ENCODE measurements at places on chromosomes 4 and X.

DNA sequence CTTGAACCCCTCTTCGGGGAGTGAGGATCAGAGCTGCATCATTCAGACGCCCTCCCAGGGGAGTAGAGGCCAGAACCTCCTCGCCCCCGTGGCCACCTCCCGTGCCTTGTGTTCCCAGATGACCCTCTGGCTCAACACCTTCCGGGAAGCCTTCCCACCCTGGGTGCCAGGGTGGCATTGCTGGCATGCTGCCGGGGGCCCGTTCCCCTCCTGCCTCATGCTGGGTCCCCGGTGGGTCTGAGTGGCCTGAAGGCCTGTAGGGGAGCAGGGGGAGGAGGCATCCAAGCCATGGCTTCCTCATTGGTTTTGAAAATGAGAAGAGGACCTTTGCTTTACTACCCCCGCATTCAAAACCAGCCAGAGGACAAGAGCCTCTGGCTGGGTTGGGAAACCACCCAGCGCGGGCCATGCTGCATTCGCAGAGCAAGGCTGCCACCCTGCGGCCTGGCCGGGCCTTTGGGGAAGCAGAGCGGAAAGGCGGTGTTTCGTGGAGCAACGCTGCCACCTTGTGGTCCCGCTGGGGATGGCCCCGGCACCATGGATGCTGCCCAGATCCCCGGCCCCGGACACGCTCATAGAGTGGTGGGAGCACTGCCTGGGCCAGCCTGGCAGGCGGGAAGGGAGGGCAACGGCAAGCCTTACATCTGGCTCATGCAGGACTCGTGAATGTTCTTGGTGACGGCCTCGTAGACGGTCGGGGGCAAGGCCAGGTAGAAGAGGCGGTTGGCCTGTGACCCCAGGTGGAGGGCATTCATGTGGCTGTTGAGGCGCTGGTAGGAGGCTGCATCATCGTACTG is 11.9 kb downstream of the G6PD start:
- no peak for DNase-seq

DNA sequence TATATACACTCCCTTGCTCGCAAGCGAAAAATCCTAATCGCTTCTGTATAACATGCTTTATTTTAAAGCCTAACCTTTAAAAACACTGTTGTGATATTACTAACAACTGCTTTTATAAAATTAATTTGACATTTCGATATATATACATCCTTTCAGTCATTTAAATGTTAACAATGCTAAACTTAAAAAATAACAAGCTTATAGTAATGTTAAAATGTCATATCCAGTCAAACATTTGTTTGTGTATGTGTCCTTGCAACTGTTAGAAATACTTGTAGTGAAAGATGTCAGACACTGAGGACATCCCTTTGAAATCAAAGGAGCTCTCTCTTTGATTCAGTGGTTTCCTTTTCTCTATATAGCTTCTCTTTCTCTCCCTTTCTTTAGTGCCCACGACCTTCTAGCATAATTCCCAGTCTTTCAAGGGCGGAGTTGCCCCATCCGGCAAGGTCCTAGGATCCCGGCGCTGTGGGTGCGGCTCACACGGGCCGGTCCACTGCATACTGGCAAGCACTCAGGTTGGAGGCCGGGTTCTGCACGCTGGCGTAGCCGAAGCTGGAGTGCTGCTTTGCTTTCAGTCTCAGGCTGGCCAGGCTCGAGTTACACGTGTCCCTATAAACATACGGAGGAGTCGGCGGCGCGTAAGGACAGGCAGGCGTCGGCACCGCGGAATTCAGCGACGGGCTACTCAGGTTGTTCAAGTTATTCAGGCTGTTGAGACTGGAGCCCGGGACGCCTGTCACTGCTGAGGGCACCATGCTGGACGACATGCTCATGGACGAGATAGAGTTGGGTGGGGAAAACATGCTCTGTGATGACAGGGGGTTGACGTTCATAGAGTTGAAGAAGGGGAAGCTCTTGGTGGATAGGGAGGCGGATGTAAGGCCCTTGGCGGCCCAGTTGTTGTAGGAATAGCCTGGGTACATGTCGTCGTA is 5.0 kb downstream of the PITX2 start:
- no peak for DNase-seq

DNA sequence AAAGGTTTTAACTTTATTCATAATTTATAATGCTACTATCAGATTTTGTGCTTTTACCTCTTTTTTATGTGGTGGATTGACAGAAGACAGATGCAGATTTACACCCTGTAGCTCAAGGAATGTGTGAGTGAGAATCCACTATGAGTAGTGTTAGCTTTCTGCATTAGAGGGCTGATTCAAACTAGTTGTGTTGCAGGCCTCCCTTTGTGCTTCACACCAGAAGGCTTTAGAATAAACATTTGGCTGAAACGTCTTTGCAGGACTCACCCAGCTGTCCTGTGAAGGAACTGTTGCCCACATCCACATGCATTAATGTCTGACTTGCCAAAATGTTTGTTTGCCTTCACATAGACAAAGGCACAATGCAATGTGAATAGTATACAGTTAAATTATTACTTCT is 127.0 kb downstream of the PCDH7 start:
- no peak for DNase-seq

DNA sequence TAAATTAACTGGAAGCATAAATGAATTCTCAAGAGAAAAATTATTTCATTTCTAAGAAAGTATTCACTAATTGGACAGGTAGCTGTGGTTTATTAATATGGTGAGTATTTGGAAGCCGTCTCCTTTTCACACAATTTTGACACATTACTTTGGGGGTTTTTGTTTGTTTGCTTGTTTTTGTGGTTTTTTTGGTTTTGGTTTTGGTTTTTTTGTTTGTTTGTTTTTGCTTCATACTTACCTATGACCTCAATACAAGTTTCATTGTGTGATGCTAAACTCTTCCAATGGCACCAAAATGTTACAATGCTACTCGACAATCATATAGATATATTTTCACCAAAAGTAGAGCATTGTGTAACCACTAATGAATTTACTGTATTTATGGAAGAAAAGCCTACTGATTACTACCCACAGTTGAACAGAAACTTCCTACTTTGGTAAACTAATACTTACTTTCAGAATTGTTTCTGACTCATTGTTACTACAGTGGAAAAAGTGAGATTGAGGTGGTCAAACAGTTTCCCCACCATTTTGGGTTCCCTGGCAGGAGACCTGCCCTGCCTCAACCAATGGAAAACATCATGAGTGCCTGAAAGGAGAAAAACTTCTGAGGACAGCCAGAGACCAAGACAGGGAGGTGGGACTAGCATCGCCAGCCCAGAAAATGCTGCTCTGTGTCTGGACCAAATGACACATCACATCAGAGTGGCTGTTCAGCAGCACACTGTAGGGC is 443.1 kb downstream of the HNRNPD start:
- no peak for DNase-seq

DNA sequence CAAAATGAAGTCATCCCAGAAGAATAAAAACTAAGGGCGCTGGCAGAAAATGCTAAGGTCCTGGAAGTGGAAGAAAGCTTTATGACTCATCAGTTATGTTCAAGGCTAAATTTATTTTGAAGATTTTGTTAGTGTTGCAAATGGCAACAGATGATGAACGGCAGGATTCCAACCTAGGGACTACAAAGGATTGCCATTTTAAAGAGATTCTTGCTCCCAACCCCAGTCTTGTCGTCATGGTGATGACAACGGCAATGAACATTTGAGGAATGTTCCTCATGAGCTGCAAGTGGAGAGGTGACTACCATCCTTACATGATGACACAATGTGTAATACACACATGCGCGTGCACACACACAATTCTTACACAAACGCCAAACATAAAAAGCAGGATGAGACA is 54.4 kb upstream of the FTHL17 start:
- DNase-seq = no peak

- no peak for DNase-seq
These were observed 15.0 kb downstream of the TCEANC start for GRCh38 chrX:13667919-13668318.

DNA sequence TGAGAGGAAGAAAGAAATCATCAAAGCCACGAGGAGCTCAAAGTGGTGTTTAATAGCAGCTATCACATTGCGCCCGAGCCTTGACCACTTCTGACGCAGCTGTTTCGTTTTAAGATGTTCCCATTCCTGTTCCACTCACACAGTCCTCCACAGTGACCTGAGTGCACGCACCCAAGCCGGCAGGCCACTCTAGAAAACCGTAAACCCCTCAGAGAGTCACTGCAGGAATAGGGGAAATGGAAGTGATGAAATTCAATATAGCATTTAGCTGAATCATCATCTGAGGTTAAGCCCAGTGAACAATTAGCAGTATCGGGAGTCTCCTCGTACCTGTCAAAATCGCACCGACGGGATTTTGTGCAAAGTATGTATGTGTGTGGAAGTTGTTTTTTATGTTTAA is 17.9 kb upstream of the HAND2 start:
- DNase-seq = no peak

DNA sequence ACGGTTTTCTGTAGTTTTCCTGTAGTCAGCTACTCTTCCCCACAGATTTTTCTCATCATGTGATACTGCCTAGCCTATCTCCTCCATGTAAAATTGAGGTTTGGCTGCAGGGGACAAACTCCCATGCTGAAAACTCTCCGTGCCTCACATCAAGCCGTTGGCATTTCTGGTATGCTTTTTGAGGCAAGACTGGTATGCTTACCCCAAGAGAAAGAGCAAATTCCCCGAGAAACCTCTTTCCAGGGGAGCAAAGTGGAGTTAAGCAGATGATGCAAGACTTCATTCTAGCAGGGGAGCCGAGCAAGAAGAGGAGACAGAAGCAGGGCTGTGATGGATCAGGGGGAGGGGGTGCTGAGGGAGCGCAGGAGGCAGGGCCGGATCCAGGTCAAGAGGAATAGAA is 4.8 kb downstream of the SOWAHD start:
- peak; percentile 84 for DNase-seq

GRCh38 chr4:8762356-8762755 is 109.3 kb downstream of the HMX1 start:
- DNase-seq = no peak

DNA sequence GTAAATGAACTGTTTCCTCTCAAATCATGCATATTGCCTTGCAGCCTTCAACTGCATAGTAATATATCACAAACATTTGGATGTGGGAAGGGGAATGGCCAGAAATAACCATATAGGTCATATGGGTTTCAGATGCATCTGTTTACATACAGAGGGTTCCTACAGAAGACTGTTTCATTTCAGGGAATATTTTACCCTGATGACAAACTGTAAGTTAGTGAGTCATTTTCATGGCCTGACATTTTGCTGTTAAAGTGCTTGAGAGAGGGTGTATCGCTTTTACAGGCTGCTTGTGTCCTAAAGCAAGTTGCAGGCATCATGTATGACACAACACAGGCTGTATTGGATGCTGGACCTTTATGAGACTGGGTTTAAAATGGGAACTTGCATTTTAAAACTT is 25.5 kb upstream of the AMOT start:
- DNase-seq = no peak

- no peak for DNase-seq
These were observed 156.8 kb upstream of the HS3ST1 start for GRCh38 chr4:11585506-11585905.

DNA sequence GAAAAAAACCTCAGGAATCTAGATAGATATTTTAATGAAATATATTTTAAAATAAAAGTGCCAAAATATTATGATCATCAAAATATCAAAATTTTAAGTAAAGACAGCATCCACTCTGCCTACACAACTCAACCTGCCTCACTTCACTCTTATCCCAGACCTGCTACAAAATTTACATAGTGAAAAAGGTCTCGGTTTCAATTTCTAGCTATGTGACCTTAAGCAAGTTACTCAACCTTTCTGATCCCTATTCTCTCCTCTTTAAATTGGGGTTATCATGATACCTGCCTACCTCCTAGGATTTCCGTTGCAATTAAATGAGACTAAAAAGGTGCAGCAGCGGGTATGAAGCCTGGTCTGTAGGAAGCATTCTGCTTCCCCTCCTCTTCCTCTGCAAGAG is 72.9 kb downstream of the FAM114A1 start:
- DNase-seq = no peak

DNA sequence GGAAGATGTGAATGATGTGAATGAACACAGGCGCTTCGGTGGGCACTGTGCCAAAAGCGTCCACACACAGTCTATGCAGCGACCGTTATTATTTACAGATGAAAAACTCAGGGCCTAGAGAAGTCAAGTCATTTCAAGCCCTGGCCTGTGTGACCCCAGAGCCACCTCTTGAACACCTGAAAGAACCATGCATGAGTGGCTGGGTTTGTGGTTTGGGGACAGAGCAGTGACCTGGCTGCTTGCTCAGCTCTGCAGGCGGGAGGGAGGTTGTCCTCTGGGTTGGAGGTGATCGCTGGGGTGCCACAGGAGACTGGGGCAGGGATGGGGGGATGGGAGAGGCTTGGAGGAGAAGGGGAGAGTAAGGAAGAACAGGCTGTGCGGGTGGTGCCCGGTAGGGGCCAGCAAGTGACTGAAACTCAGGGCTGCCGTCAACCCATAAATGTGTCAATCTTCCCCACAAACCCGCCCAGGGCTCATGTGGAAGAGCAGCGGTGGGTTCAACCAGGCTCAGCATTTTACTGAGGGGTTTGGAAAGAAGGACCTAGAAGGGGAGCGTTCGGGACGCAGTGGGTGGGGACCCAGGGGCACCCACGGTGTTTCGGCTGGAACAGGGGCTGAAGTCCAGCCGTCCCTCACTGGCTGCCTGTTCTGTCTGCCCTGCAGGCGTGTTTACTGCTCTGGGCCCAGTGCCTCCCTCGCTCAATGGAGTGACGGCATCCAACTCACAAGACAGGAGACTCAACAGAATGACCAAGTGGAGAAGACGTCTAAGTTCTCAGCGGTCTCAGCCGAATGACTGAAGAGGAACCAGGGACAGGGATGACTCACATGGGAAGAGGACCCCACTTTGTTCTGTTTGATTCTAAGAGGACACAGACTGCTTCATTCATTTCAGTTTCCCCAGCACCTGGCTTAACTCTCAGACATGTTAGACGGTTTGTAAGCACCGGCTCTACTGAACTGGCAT is 167.8 kb downstream of the AFAP1 start:
- no peak for DNase-seq

GRCh38 chr4:18390655-18391353 is 369.2 kb upstream of the LCORL start:
- no peak for DNase-seq

- no peak for DNase-seq
These were observed 281.7 kb downstream of the RCHY1 start for GRCh38 chr4:75232546-75232945.

- no peak for DNase-seq
These were observed 143.7 kb upstream of the SMIM10 start for GRCh38 chrX:134847133-134847532.

DNA sequence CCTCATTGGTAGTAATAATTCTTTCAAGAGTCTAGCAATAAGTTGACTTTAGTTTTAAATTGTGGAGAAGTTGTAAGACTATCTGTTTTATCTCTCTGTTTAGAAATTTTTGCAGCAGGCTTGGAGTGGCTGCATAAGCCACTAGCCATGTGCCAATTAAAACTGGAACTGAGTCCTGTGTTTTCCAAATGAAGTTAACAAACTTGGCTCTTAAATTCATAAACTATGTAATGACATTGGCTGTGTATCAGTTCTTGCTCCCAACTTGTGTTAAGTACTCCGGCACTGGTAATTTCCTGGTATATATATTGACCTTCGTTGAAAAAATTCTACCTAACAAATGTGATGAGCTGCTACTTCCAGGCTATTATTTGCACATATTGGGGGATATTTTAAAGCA is 420.4 kb downstream of the GBA3 start:
- no peak for DNase-seq
